ENCODE measurements at places on chromosomes 5 and 9.
A peak's percentile ranks its signal among the peaks of the same experiment; 100 is the strongest.

GRCh38 chr5:115601701-115602590 lies at the start of gene TICAM2:
TICAM2 (minus strand) TSS chr5:115602479; CDS start chr5:115581256, 21,223 bp downstream.
- DNase-seq, result no peak

DNA sequence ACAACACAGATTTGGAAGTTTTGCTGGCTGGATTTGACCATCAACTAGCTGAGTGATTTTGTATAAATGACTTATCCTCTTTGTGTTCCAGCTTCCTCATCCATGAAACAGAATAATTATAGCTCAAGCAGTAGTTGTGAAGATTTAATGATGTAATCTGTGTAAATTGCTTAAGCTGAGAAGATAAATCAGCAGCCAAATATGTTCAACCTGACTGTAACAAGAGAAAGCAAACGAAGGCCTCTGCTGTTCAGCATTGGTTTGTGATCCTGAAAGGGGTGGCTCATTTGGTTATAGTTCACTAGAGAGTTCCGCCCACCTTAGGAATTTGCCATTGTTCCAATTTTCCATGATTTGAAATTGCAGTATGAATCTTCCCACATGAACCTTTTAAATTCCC lies 75.7 kb upstream of the CCDC112 start:
- DNase-seq, result no peak

- DNase-seq, result no peak
Observed at GRCh38 chr5:81789033-81789432, 38.1 kb upstream of the SSBP2 start.

- peak; percentile 44 for DNase-seq
Observed at GRCh38 chr9:806285-807156, 35.0 kb upstream of the DMRT1 start.

DNA sequence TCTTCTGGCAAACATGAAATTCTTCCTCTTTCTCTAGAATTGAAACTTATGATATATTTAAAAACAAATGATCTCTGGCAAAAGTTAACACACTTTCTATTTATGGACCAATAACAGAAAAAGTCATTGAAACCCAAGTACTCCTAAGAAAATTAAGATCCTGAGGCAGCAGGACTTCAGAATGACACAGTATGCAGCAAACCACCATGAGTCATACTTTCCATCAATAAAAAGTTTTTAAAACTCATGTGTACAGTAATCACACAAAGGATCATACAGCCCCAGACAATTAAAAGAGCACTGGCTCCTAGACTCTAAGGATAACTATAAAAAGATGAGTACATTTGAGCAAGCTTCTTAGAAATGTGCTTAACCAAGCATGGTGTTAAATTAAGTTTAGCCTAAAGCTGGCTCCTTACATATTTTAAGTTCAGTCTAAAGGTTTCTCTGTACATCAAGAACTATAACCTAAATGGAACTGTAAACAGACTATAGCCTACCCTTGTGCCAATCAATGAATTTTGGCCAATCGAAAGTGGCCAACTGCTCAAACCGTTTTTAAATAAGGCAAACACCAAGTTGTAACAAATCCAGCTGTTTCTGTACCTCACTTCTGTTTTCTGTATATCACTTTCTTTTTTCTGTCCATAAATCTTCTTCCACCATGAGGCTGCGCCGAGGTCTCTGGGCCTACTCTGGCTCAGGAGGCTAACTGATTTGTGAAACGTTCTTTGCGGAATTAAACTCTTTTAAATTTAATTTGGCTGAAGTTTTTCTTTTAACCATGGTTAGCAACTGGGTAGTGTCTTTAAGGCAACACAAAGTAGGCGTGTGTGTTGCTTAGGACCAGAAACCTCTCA lies 232.1 kb upstream of the PIK3R1 start:
- no peak for DNase-seq

- DNase-seq, result no peak
Observed at GRCh38 chr9:84002344-84002743, 21.7 kb downstream of the RMI1 start.

DNA sequence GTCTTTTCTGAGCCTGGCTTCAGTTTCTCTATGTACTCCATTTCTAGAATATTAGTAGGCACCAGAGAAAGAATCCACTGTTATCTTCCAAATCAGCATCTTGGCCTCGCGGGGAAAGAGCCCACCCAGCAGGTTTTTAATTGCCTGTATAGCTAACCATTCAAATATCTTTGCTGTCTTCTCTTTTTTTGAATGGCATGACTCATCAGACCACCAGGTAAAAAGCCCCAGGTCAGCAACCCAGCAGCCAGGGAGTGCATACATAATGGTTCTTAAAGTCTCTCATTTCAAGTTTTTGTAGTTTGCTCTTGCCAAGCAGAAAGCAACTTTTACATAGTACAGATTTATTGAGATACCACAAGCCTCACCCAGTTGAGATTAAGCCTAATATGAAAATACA lies 50.7 kb downstream of the TMEM167A start:
- DNase-seq, result no peak

DNA sequence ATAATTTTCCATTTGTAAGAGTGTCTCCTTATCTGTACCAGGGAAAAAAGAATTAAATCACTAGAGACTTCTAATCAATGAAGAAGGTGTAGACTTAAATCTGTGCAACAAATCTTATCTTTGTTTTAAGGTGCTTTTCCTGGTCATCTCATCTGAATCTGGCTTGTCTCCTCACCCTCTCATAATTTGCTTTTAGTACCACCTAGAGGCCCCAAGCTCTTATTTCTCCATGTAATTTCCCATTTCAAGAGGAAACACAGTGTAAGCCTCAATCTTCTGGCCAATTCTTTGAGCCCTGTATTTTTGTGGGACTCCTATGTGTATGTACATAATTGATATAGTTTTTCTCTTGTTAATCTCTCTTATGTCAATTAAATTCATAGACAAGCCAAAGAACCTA lies 1975.3 kb upstream of the CDH6 start:
- DNase-seq, result no peak

GRCh38 chr5:62268234-62268633 lies 37.8 kb upstream of the KIF2A start:
- no peak for DNase-seq

- no peak for DNase-seq
Observed at GRCh38 chr5:155343468-155343867, 329.9 kb downstream of the KIF4B start.

DNA sequence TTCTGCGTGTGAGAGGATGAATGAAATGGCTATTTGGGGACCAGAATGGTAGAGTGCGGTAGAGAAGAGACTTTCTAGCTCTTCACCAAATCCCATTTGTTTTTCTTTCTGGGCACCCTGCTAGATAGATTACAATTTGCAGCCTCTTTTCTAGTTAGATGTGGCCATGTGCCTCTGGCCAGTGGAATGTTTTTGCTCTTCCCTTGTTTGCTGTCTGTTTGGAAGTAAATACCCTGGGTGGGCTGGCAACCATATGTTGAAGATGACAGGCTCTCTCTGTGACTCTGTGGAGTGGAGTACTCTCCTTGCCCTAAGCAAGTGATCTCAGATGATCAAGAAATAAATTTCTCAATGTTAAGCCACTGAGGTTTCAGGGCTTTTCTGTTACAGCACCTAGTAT lies 12.9 kb downstream of the GNG10 start:
- no peak for DNase-seq

GRCh38 chr5:67306965-67307607 lies 110.5 kb upstream of the CD180 start:
- no peak for DNase-seq

GRCh38 chr5:139711067-139711905 lies 63.1 kb downstream of the CXXC5 start:
- DNase-seq, result no peak

- DNase-seq, result no peak
Observed at GRCh38 chr5:145752534-145752933, 82.6 kb downstream of the PRELID2 start.

DNA sequence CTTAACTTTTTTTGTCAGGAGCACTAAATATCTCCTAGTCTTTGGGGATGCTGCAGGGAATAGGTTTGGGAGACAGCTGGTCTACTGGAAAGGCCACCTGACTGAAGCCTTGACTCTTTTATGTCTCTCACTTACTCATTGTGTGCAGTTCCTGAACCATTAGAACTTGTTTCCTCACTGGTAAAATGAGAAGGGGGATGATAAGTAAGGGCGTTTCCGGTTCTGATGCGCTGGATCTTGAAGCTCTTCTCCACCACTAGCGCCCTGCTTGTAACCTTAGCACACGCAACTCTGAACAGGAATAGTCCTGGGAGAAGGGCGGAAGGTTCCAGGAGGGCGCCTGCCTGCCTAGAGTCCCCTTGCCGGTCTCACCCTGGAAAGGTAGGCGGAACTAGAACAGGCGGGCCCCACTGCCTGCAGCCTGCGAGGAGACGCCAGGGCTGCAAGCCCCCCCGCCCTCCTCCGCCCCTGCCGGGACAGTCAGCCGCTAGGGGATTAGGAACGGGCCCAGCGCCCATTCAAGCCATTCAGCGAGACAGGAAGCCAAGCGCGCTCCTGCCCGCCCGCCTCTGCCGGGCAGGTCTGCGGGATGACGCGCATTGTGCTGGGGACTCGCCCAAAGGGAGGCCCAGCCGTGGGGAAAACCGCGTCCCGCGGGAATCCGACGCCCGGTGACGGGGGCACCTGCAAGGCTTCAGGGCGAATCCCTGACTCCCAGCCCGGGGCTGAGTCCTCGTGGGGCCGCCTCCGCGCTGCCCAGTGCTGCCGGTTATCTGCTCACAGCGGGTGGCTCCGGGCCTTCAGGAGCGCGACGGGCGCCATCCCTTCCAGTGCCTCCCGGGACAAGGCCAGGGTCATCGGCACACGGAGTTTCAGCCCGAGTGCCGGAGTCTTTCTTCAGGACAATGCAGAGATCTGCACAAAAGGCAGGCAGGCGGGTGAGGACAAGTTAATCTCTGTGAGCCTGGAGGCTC lies 44.0 kb upstream of the XPA start:
- no peak for DNase-seq

GRCh38 chr5:134526483-134527155 lies 1.1 kb downstream of the JADE2 start:
- no peak for DNase-seq

DNA sequence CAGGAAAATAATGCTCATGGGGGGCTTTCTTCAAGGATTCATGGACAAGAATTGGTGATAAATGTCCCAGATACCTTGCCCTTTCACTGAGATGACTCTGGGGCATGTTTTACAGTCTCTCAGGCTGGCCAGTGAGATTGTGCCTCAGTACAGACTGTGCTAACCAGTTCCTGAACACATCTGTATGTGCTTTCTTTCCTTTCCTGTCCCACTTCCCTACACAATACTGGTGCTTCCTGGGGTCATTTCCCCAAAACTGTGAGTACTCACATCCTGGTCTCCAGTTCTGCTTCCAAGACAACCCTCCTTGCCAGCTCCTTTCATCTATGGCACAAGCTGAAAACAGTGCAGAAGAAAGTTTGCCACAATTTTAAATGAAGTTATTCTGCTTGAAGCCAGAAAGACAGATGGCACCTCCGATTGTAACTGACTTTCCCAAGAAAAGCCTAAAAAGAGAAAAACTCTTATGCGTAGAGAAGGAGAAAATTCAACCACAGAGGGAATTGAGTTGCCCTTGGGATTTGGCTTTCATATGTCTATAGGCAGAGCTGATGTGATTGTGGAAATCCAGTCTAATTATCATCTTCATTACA lies 134.7 kb downstream of the DRD1 start:
- no peak for DNase-seq

GRCh38 chr5:42005561-42006153 lies 80.6 kb downstream of the FBXO4 start:
- no peak for DNase-seq

DNA sequence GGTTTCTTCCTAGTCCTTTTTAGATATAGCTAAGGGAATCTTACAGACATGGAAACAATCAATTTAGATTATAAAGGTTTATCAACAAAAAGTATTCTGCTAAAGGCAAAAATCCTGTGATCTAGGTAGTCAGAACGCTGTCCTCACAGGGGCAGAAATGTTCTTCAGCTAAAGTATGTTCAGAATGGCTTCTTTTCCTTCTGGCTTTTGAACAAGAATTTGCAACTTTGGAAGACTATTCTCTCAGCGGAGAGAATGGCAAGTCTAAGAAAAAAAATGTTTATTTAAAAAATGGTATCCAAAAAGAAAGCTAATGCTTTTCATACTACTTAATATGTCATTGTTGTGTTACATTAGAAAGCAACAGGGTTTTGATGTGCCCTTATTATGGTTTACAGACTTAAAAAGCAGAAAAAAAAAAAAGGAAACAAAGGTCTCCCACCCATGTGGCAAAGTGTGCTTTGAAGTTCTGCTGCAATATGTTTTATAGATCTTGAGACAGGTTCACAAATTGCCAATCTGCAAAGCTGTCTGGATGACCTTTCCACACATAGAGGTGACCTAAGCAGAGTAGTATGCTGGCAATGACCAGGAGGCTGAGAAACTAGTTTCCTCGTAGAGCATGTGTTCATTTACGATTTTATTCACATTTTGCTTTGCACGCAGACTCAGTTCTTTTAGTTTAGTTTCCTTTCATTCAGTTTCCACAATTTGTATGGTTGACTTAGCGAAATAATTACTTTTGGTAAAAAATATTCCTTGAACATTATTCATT lies 45.1 kb upstream of the PJA2 start:
- DNase-seq, result no peak

- DNase-seq, result no peak
Observed at GRCh38 chr5:149583394-149583793, 2.1 kb downstream of the ARHGEF37 start.

DNA sequence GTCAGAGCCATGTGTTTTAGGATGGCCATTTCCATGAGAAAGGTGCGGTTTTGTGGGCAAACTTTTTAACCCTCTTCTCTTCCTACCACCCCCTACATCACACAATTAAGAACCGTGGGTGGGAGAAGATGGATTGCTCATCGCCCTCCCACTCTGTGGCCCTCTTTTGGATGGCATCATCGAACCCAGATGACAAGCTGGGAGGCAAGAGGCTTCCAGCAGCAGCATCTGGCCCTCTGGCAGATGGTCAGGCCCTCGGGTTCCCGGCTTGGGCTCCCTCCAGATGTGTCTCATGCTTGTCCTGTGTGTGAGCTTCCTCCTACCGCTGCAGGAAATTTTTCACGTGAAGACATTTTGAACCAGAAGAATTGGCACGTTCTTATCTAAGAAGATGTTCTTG lies 199.9 kb downstream of the EBF1 start:
- DNase-seq, result no peak

DNA sequence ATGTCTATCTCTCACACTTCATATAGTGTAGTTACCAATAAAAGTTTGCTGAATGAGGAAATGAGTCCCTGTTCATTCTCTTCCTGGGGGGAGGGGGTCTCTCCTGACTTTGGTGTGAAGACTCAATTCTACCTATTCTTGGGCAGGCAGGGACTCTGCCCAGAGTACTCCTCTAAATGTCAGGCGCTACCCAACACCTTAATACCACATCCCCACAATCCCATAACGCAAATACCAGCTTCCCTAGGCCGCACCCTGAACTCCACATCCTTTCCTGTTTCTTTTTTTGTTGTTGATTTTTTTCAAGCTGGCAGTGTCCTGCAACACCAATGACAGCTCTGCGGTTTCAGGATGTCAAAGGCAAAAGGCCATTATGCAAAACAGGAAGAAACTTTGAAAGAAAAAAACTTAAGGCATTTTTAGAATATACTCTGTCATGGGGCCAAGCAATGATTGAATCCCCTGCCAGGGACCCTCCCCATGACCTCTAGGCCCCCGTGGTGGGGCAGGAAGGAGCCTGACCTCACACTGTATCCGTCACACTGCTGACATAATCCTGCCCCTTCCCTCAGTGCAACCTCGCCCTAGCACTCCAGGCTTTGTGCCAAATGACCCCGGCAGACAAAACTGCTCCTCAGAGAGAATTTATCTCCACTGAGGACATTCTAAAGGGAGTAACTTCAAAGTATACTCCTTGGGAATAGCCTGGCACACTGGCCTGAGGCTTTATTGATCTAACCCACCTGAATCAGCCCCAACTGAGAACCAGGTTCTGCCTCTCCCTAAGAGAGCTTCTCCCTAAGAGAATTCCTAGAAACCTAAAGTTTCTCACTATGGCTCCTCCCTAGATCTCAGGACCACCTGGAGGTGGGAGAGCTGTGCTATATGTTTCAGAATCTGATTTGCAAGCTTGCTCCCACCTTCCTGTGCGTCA lies 8.0 kb downstream of the B4GALT1 start:
- peak; percentile 42 for DNase-seq

Measured in KG1 (cell line).